Heart left ventricle (tissue), 16 donors: ENCODE measurements at places on chromosomes 3 and 15. TPM values are rescaled to one million over a fixed set of nuclear protein-coding genes. Genes with fewer than 3 reads are reported as not detected.

Gene IL17RB
- polyA plus RNA-seq, result 0.80 TPM

Gene EIF5A2
- 6.6 TPM for polyA plus RNA-seq

Gene CNTN4
- 0.80 TPM for polyA plus RNA-seq

Gene SOX2
- 0.30 TPM for polyA plus RNA-seq

Gene MESP2
- not detected for polyA plus RNA-seq

Gene TTC23
- polyA plus RNA-seq, result 8.9 TPM

Gene C2CD4A
- polyA plus RNA-seq, result not detected

Gene CALML4
- polyA plus RNA-seq, result 1.6 TPM

Gene TERC
- polyA plus RNA-seq, result not detected

Gene TMEM42
- polyA plus RNA-seq, result 14.1 TPM

Gene EPHB3
- polyA plus RNA-seq, result 1.4 TPM

Gene CHAC1
- 6.1 TPM for polyA plus RNA-seq

Gene ZNF80
- polyA plus RNA-seq, result not detected

Gene TMC3
- polyA plus RNA-seq, result not detected

Gene IL17RD
- polyA plus RNA-seq, result 2.4 TPM

Gene HYAL3
- 2.1 TPM for polyA plus RNA-seq

Gene VEPH1
- 0.46 TPM for polyA plus RNA-seq

Gene TMEM39A
- polyA plus RNA-seq, result 18.9 TPM
